NCI-H446 (cell line): ENCODE measurements at places on chromosomes 5 and 9.
A peak's percentile ranks its signal among the peaks of the same experiment; 100 is the strongest.

- DNase-seq = no peak
Measured at GRCh38 chr9:14207352-14207995, 106.5 kb downstream of the NFIB start.

DNA sequence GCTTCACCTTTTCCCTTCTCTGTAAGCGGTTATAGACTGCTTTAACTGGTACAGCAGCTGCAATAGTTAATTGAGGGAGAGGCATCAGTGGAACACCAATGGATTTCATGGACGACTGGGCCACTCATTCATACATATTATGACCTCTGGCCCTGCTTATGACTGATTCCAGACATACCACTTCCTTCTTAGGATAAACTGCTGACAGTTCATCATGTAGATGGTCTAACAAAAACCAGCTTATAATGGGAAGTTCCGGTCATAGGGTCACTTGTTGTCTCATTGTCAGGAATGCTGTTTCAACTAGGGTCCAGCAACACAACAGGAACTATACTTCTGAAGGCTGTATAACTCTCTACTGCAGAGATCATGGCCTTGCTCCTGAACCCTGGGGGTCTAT is 265.2 kb upstream of the RASA1 start:
- DNase-seq = no peak

DNA sequence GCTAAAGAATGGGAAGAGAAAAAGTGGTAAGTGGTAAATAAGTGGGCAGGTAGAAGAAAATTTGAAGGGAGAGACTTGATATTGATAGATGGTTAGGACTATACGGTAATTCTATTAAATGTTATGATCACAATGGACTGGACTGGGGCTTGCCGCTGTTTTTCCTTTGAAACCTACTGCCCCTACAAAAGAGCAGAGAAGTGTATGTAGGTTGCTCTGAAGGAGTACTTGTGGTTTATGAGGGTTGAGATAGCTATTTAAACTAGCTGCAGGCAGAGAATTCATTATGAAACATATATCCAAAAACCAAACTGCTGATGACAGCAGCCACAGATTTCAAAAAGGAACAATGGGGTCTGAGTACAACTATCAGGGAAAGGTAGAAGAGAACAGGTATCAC is 16.8 kb upstream of the HK3 start:
- DNase-seq = no peak

DNA sequence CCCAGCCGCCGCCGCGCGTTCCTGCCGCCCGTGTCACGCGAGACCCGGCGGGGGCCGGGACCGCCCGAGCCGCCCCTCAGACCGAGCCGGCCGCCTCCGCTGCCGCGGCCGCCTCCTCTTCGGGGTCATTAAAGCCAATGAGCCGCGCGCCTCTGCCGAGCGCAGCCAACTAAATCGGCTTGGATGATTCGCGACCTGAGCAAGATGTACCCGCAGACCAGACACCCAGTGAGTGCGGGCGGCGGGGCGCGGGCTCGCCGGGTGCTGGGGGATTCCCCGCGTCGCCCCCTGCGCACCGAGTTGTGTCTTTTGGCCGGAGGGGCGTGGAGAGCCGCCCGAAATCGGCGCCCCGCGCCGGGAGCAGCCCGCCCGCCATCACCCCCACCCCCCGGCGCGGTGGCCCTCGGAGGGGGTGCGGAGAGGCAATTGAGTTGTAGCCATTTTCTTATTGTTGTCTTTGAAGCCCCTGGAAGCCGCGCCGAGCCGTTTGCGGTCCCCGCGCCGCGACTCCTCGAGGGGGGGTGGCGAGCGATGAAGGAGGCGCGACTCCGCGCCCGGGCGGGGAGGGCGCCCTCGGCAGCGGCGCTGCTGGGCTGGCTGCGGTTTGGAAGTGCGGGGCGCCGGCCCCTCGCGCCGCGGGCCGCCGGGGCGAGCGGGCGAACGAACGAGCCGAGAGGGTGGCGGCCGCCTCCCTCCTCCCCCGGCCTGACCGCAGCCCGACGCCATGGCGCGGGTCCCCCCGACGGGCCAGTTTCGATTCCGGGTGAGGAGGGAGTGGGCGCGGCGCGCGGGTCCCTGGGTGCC is 1.0 kb downstream of the TLE4 start:
- no peak for DNase-seq

DNA sequence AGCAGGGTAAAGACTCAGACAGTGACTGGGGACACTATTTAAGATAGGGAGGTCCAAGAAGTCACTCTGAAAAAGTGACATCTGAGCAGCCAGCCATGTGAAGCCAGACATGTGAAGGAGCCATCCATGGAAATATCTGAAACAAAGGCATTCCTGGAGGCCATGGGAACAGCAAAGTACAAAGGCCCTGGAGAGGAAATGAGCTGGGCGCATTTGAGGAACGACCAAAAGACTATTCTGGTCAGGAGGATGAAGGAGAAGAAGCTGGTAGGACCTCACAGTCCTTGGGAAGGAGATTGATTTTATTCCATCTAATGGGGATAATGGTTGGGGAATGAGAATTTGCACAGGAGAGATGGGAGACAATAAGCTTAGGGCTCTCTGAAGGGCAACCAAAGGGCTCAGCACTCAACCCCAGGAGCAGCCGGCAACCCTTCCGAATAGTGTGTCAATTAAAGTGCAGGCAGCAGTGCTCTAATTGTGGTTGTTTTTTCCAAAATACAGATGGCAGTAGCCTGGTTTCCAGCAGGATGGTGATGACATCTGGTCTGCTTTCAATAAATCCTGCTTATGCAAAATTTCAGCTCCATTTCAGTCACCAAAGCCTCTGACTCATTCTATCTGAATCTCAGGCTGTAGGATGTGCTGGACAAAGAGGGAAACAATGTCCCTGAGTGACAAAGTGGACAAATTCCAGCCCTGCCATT is 26.7 kb downstream of the FOXI1 start:
- DNase-seq = no peak

DNA sequence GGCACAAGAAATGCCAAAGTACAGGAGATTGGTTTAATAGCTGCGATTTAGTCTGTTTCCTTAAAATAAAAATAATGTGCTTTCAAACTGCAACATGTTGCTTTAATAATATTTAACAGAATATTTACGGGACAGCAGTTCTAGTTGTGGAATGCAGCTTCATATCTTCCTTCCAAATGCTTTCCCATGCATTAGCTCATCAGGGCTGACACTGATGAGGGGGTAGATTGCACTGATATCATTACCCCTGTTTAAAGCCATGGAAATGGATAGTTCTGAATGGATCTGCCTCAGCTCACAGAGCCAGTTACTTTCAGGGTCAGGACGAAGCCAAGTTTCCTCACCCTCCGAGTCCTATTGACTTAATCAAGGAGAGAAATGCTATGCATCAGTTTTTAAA is 93.2 kb upstream of the OSMR start:
- no peak for DNase-seq

GRCh38 chr5:1641560-1642166 is 117.9 kb upstream of the LPCAT1 start:
- DNase-seq = peak; percentile 96

DNA sequence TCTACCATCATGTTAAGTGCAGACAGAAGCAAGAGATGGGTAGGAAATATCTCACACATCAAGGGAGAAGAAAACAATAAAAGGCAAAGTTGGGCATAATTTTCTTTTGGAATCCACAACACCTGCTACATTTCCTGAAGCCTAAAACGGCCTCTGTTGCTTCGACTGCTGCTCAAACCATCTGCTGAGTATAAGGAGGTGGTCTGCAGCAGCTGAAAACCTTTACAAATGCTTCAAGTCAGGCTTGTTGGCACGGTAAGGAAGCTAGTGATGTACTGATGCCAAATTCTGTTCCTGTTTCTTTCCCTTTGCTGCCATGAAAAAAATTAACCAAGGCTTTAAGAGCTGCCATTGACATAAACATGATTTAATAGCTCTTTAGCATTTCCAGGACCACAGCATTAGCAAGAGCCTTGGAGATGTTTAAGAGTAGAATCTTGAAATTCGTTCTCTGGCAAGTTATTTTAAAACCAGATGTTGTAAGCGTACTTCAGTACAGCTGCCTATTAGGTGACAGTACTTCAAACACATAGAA is 75.6 kb downstream of the DMRTA1 start:
- DNase-seq = no peak
